Adipocyte (in vitro differentiated cells): ENCODE measurements at places on chromosomes 4 and X.

DNA sequence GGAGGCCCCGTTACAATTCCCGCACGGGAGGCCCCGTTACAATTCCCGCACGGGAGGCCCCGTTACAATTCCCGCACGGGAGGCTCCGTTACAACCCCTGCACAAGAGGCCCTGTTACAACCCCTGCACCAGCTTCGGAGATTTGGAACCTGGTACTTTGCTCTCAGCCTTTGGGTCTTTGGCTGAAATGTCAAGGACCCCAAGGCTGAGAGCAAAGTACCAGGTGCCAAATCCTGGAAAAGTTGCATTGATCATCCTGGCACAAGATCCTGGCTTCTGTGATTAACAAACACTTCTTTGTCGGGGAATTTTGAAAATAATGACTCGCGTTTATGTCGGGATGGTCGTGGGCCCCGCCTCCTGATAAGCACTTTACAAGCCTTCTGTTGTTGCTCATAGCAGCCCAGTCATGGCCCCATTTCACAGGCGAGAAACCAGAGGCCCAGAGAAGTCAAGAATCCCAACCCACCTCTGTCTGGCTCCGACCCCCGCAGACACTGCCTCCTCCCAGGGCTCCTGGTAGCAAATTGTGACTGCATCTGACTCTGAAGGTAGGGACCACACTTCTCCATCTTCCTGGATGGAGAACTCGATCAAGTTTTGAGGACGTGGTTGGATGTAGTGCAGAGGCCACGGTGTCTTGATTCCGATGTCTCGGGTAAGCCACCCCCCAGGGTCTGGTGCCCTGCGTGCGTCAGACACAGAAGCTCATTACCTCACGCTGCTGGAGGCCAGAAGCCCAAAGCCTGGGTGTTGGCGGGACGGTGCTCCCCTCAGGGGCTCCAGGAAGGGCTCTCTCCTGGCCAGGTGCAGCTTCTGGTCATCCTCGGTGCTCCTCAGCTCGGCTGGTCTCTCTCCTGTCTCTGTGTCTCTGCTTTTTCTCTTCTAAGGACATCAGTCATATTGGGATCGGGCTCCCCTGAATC is 60.3 kb downstream of the ADRA2C start:
- DNase-seq = no peak

DNA sequence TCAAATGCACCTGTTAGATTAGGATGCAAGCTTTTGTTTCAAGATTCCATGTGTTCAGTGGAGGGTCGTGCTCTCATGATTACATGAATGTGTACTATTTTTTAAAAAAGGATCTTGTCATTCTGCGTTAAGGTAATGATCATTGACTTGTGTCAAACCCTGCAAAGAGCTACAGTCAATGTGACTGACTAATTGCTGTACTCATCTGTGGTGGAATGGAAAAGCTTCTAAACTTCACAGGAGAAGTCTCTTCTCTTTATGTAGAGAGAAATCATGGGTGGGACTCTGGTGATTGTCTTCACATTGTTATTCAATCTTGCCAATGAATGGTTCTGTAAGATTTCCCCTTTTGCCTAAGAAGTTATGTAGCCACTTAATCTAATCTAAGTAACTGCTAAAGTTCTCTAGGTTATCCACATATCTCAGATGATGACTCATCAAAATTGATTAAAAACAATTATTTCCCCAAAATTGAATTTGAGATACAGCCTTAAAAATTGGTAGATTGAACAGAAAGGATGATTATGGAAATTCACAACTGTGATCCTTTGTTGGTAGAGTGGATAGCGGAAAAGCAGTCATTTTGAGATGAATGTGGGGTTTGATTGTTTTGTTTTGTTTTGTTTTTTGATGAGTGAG is 6.7 kb downstream of the MAGEE1 start:
- no peak for DNase-seq

DNA sequence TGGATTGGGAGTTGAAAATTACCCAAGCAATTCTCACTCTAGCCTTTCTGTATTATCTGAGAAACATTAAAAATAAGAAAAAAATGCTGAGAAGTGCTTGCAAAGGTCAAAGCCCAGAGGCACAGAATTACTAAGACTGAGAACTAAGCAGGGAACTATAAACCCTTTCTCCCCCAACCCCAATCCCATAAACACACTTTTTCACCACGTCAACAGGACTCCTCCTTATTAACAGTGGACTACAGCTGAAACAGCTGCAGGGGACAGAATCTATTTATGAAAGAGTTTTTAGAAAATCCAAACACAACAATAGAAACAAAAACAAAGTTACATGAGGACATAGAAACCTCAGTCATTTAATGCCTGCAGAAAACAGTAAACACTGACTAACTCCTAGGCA is 984.1 kb downstream of the TRAM1L1 start:
- DNase-seq = no peak

- no peak for DNase-seq
Observed at GRCh38 chr4:7786040-7786439, 153.6 kb downstream of the AFAP1 start.

GRCh38 chrX:134236626-134237614 is at the start of gene CCDC160:
Gene CCDC160, plus strand, starts transcription at chrX:134237182. Its CDS starts 7,619 bp downstream, at chrX:134244801.
- peak; percentile 53 for DNase-seq

GRCh38 chr4:110467400-110467799 is 8.6 kb upstream of the ENPEP start:
- DNase-seq = no peak

- peak; percentile 63 for DNase-seq
Observed at GRCh38 chrX:10015723-10016518, 48.8 kb downstream of the CLDN34 start.

GRCh38 chr4:29046186-29046585 is 1674.0 kb upstream of the PCDH7 start:
- peak; percentile 52 for DNase-seq

DNA sequence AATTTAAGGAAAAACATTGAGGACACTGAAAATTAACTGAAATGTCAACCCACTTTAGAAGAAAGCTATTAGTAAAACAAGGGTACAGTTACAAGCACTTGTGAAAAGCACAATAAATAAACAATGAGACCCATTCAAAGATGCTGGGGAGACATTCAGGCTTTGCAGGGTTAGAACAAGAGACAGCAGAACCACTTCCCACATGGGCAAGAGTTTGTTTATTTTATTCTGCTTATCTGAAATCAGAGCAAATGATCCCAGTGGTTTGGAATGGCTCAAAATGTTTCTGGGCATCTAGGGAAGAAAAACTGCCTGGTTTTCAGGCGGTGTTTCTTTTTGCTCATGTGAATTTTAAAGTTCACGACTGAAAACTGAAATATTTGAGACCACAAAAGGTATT is 42.4 kb downstream of the PPP3CA start:
- DNase-seq = peak; percentile 78

GRCh38 chrX:36543499-36543898 is 464.7 kb upstream of the FAM47C start:
- DNase-seq = no peak

GRCh38 chrX:100700809-100701208 is 31.1 kb downstream of the SYTL4 start:
- DNase-seq = no peak

GRCh38 chrX:70433848-70434351 is 10.7 kb upstream of the DLG3 start:
- peak; percentile 74 for DNase-seq

- peak; percentile 2 for DNase-seq
Observed at GRCh38 chr4:48653217-48654014, 126.7 kb downstream of the FRYL start.

DNA sequence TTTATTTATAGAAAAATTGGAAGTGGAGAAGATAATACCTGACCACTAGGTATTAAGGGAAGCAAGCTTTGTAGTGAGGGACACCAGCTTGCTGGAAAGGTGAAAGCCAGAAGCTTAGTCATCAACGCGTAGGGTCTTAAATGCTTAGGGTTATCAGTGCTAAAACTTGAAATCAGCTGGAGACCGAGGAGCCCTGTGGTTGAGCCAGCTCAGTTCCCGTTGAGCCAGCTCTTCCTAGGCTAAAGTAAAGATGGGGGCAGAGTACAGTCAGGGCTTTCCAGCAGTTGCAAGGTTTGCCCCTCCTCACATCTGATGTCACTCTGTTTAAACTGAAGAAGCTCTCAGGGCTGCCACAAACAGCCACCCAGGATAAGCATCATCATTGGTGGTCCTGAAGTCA is 240.7 kb downstream of the DCLK2 start:
- no peak for DNase-seq

DNA sequence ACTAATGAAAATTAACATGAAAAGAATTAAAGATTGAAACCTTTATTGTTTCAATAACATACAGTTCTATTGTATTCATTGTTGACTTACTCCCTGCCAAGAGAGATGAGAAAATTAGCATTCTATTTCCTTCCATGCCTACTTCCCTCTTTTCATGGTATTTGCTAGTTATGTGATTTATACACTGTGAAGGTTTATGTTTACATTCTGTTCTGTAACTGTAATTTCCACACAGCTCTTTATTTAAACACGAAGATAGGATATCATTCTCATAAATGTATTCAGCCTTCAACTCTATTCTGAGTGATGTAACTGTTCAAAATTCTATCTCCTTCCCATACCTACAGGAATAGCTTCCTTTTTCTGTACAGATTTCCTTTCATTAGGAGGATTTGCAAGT is 6.6 kb downstream of the CCDC110 start:
- peak; percentile 30 for DNase-seq

- DNase-seq = no peak
Observed at GRCh38 chr4:52949336-52949735, 87.2 kb downstream of the RASL11B start.
